ENCODE measurements at places on chromosomes 7 and 10. TPM values are rescaled to one million over a fixed set of nuclear protein-coding genes. Genes with fewer than 3 reads are reported as not detected.

The CYP2C18 gene
- 0.08 TPM for total RNA-seq

The ZNF862 gene
- 2.8 TPM for total RNA-seq

The PLCE1 gene
- total RNA-seq, result 7.0 TPM

The SHH gene
- 2.1 TPM for total RNA-seq

The OPN1SW gene
- total RNA-seq, result not detected

Data from A549 treated with DMSO at 1 μM for 4 hours (cell line).